ENCODE measurements at places on chromosomes 13 and 19. TPM values are rescaled to one million over a fixed set of nuclear protein-coding genes. Genes with fewer than 3 reads are reported as not detected.

DCT gene
- not detected for total RNA-seq

IL17D gene
- 2.3 TPM for total RNA-seq

SULT2A1 gene
- not detected for total RNA-seq

SLC8A2 gene
- total RNA-seq: not detected

CYP4F11 gene
- total RNA-seq: not detected

CGB1 gene
- total RNA-seq: not detected

PTPRH gene
- 5.3 TPM for total RNA-seq

ZNF749 gene
- total RNA-seq: 3.1 TPM

MCF2L gene
- total RNA-seq: 3.3 TPM

HRC gene
- not detected for total RNA-seq

SLC1A6 gene
- not detected for total RNA-seq

C3 gene
- total RNA-seq: 1.1 TPM

SIGLEC7 gene
- not detected for total RNA-seq

PSG11 gene
- not detected for total RNA-seq

SERPINE3 gene
- not detected for total RNA-seq

FAM216B gene
- total RNA-seq: not detected

ZNF20 gene
- 2.1 TPM for total RNA-seq

SLC6A16 gene
- 0.07 TPM for total RNA-seq

ZNF324B gene
- total RNA-seq: 5.3 TPM

ELANE gene
- total RNA-seq: not detected

ZNF285 gene
- 2.4 TPM for total RNA-seq

SMIM44 gene
- not detected for total RNA-seq

SIAH3 gene
- total RNA-seq: not detected

PRTN3 gene
- not detected for total RNA-seq

ESD gene
- 132 TPM for total RNA-seq

ZNF850 gene
- 3.9 TPM for total RNA-seq

SLC7A9 gene
- not detected for total RNA-seq

TNNI3 gene
- total RNA-seq: not detected

ATP1A3 gene
- total RNA-seq: not detected

PSG1 gene
- total RNA-seq: 1.1 TPM

PODNL1 gene
- 1.1 TPM for total RNA-seq

ZNF837 gene
- total RNA-seq: 2.1 TPM

RNF17 gene
- not detected for total RNA-seq
